ENCODE measurements at places on chromosomes 6 and 20.

GRCh38 chr6:111033628-111034289, 51.9 kb downstream of the RPF2 start:
- H3K4me3 ChIP-seq = no peak overlapping the region
- H3K36me3 ChIP-seq = no peaks in the 10 kb centered on the region
- no peak for DNase-seq
- H3K27ac ChIP-seq = no peak overlapping the region

GRCh38 chr6:156876302-156876701, 99.1 kb downstream of the ARID1B start:
- no peak overlapping the region for H3K4me3 ChIP-seq
- H3K36me3 ChIP-seq = no peaks in the 10 kb centered on the region
- DNase-seq = no peak
- H3K4me1 ChIP-seq = peaks cover 63% of the 10 kb centered on the region
- H3K27ac ChIP-seq = no peak overlapping the region

GRCh38 chr20:38283236-38283635, 20.7 kb upstream of the BPI start:
- H3K27ac ChIP-seq = no peak overlapping the region
- peaks cover 3% of the 10 kb centered on the region for H3K27me3 ChIP-seq
- no peaks in the 10 kb centered on the region for H3K4me1 ChIP-seq
- no peak overlapping the region for H3K4me3 ChIP-seq
- no peak for DNase-seq

- H3K4me1 ChIP-seq = no peaks in the 10 kb centered on the region
- peaks cover 6% of the 10 kb centered on the region for H3K27me3 ChIP-seq
- H3K36me3 ChIP-seq = peaks cover 20% of the 10 kb centered on the region
- no peak for DNase-seq
- H3K27ac ChIP-seq = no peak overlapping the region
- no peak overlapping the region for H3K4me3 ChIP-seq
Measured at GRCh38 chr6:42227173-42227850, 9.7 kb upstream of the MRPS10 start.

DNA sequence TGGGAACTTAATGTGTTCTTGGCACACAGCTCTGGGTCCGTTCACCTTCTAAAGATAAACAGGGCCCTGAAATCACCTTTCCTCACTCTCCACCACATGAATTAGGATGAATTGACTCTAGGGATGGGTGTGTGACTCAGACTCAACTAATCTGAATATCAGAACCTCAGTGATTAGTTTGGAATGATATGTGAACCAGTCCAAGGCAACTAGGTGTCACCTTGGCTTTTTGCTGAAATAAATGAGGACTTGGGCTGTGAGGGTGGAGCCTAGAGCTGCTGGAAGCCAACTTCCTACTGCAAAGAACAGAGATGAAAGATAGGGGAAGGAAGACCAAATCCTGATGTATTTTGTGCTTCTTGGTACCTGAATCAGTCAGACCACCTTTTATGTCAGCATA, 132.0 kb upstream of the RNF24 start:
- peaks cover 8% of the 10 kb centered on the region for H3K4me1 ChIP-seq
- H3K27ac ChIP-seq = no peak overlapping the region
- H3K36me3 ChIP-seq = no peaks in the 10 kb centered on the region

GRCh38 chr6:168130168-168130696, 51.2 kb upstream of the FRMD1 start:
- H3K36me3 ChIP-seq = no peaks in the 10 kb centered on the region
- no peak overlapping the region for H3K27ac ChIP-seq
- no peak overlapping the region for H3K4me3 ChIP-seq
- no peaks in the 10 kb centered on the region for H3K4me1 ChIP-seq
- peaks cover 11% of the 10 kb centered on the region for H3K27me3 ChIP-seq

GRCh38 chr6:106631346-106631745, 2.0 kb downstream of the QRSL1 start:
- peaks cover 29% of the 10 kb centered on the region for H3K4me1 ChIP-seq
- DNase-seq = no peak
- no peak overlapping the region for H3K4me3 ChIP-seq

- no peaks in the 10 kb centered on the region for H3K36me3 ChIP-seq
- no peaks in the 10 kb centered on the region for H3K4me1 ChIP-seq
- H3K4me3 ChIP-seq = no peak overlapping the region
Measured at GRCh38 chr6:134379076-134379475, 61.2 kb upstream of the SGK1 start.

GRCh38 chr6:50213146-50213545, 163.4 kb upstream of the DEFB112 start:
- no peaks in the 10 kb centered on the region for H3K27me3 ChIP-seq
- H3K27ac ChIP-seq = no peak overlapping the region
- no peak overlapping the region for H3K4me3 ChIP-seq
- no peaks in the 10 kb centered on the region for H3K36me3 ChIP-seq
- no peaks in the 10 kb centered on the region for H3K4me1 ChIP-seq

DNA sequence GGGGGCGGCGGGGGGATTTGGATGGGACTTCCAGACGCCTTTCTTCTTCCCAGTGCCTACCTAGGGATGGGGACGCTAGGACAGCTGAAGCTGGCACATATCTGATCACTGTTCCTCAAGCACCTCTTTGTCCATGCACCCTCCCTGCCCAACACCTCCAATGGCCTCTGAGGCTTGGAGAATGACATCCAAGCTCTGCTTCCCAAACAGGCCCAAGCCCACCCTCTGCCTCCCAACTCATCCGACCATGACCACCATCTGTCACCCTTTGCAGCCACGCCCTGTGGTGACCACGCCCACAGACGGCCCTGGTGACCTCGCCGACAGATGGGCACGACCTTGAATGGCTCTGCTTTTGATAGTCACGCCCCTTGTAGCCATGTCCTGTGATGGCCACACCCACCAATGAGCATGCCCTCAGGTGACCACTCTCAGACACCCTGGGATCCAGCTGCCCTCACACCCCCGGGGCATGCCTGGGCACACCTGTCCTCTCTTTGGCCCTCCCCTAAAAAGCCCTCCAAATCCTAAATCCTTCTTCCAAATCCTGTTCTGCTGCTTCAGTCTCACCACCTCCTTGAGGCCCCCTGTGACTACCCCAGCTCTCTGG, 51.0 kb downstream of the SSR1 start:
- no peak for DNase-seq
- H3K4me3 ChIP-seq = peak overlapping the region; percentile 83
- peaks cover 15% of the 10 kb centered on the region for H3K4me1 ChIP-seq
- H3K36me3 ChIP-seq = no peaks in the 10 kb centered on the region

GRCh38 chr6:157316871-157317814, 6.2 kb downstream of the TMEM242 start:
- no peak overlapping the region for H3K4me3 ChIP-seq
- no peak overlapping the region for H3K27ac ChIP-seq
- no peaks in the 10 kb centered on the region for H3K27me3 ChIP-seq
- H3K36me3 ChIP-seq = peaks cover 10% of the 10 kb centered on the region
- H3K4me1 ChIP-seq = peaks cover 28% of the 10 kb centered on the region

GRCh38 chr6:56406276-56407269, 159.2 kb upstream of the COL21A1 start:
- H3K36me3 ChIP-seq = no peaks in the 10 kb centered on the region
- DNase-seq = no peak
- H3K4me3 ChIP-seq = no peak overlapping the region

DNA sequence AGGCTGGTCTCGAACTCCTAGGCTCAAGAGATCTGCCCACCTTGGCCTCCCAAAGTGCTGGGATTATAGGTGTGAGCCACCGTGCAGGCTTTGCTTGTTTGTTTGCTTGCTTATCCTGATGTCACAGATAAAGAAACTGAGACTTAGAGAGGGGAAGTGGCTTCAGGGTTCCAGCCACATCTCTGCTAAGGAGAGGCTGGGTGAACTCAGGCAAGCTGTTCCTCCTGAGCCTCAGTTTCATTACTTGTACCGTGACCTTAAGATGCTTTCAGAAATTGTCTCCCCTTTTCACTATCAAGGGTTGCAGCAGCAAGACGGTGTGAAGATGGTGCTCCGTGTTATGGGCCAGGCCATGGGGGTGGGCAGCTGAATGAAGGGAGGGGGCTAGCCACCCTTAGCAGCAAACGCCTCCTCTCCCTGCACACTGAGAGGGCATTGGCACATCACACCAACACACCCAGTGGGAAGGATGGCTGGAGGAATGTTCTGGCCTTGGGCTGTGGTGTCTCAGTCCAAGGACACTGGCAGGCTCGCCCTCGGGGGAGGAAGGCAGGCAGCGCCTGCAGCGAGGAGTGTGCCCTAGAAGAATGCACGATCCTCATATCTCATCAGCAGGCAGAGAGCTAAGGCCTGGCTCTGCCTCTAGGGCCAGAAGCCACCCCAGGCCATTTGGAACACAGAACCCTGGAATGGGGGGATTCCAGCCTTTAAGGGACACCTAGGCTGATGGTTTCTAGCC, 48.2 kb upstream of the TLDC2 start:
- no peaks in the 10 kb centered on the region for H3K36me3 ChIP-seq
- peaks cover 2% of the 10 kb centered on the region for H3K27me3 ChIP-seq
- H3K27ac ChIP-seq = no peak overlapping the region
- no peak for DNase-seq
- H3K4me1 ChIP-seq = no peaks in the 10 kb centered on the region

DNA sequence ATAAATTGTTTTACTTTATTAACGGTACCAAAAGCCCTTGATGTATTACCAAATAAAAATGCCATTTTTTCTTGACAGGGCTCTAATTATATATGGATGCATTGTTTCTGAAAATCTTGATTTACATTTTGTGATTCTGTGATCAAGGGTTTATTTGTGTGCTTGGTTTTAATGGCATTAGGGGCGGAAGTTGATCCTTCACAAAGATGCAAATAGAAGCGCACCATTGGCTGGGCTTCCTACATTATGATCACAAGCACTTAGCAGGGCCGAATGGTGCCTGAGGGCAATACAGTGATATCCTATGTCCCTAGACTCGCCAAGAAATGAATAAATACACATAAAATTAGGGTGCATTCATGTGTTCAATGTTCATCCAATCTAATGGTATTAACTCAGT, 172.9 kb upstream of the UST start:
- H3K27me3 ChIP-seq = peaks cover 5% of the 10 kb centered on the region
- H3K4me1 ChIP-seq = no peaks in the 10 kb centered on the region
- DNase-seq = no peak
- no peak overlapping the region for H3K4me3 ChIP-seq
- H3K36me3 ChIP-seq = no peaks in the 10 kb centered on the region
- no peak overlapping the region for H3K27ac ChIP-seq
